ENCODE measurements at places on chromosomes 13 and 19. TPM values are rescaled to one million over a fixed set of nuclear protein-coding genes. Genes with fewer than 3 reads are reported as not detected.

TMEM145 gene
- total RNA-seq, result 3.7 TPM

ZNF418 gene
- 1.7 TPM for total RNA-seq

EXOC3L2 gene
- 1.3 TPM for total RNA-seq

PLVAP gene
- not detected for total RNA-seq

SGCG gene
- not detected for total RNA-seq

KCNN4 gene
- total RNA-seq, result 53.4 TPM

KLF1 gene
- total RNA-seq, result 0.06 TPM

CAPN12 gene
- total RNA-seq, result 5.2 TPM

All from A549 treated with DMSO at 1 μM for 4 hours (cell line).